Spinal cord (tissue), 10 donors: ENCODE measurements at places on chromosomes 11 and 22. TPM values are rescaled to one million over a fixed set of nuclear protein-coding genes. Genes with fewer than 3 reads are reported as not detected.
A peak's percentile ranks its signal among the peaks of the same experiment; 100 is the strongest.

DNA sequence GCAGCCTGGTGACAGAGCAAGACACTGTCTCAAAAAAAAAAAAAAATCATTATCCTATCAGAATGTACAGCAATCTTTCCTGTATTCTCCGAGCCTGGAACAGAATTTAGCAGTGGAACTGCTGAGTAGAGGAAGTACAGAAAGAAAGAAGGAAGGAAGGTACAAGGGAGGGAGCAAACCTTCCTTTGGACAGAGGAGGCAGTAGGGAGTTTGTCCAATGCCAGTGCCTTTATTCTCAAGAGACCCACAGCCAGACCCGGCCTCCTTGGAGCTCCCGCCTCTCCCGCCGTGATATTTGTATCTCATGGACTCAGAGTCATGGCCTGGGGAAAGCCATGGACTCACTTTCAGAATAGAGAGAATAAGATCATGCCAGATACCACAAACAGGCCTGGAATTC, 37.7 kb upstream of the LRRC55 start:
- H3K27me3 ChIP-seq = no peaks in the 10 kb centered on the region
- no peak for DNase-seq
- H3K27ac ChIP-seq = no peak overlapping the region
- H3K36me3 ChIP-seq = no peaks in the 10 kb centered on the region
- no peak overlapping the region for H3K4me3 ChIP-seq

SMIM35 gene
- 0.10 TPM for total RNA-seq

DNA sequence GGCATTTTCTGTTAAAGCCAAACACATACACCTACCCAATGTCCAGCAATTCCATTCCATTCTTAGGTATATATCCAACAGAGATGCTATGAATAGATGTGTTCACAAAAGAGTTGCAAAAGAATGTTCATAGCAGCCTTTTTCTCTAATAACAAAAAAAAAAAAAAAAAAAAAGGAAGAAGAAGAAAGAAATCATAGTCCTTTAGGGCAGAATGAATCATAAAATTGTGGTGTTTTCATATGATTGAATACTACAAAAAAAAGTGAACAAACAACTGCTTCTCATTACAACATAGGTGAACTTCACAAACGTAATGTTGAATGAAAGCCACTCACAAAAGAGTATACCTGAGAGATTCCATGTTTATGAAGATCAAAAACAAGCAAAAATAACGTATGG, 66.8 kb upstream of the GRK3 start:
- DNase-seq = no peak
- H3K36me3 ChIP-seq = no peaks in the 10 kb centered on the region
- H3K4me3 ChIP-seq = no peak overlapping the region
- H3K4me1 ChIP-seq = peaks cover 15% of the 10 kb centered on the region

DNA sequence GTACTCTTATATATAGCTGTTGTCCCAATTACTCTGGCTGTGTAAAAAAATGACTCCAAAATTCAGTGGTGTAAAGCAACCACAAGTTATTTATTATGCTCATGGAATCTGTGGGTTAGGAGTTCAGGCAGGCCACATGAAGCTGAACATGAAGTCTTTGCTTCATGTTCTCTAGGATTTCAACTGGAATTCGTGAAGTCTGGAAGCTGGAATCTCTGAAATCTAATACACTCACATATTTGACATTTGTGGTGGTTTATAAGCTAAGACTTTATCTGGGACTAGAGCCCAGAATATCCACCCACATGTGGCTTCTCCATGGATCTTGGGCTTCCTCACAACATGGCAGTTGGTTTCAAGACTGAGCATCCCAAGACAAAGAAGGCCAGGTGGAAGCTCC, 430.6 kb downstream of the MIAT start:
- no peak overlapping the region for H3K27ac ChIP-seq
- no peaks in the 10 kb centered on the region for H3K36me3 ChIP-seq
- H3K4me3 ChIP-seq = no peak overlapping the region
- peaks cover 25% of the 10 kb centered on the region for H3K4me1 ChIP-seq
- DNase-seq = no peak

SDF2L1 gene
- total RNA-seq = 6.9 TPM

CSTF3 gene
- 43.1 TPM for total RNA-seq

ACCS gene
- total RNA-seq = 17.8 TPM

NLRP6 gene
- not detected for total RNA-seq

DNA sequence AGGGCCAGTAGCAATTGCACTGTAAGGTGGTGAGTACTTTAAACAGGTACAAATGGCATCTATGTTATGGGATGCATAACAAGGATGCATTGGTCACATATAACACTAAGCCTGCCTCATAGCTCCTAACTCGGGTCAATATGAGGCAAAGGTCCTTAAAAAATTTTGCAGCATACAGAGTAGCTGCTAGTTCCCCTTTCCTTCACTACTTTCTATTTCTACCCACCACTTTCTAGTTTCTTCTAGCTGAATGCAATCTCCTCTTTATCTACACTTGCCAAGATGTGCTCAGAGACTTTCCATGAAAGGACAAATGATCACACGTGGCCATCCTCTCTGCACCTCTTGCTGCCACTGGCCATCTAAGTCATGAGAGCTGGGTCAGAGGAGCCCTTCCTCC, 9.8 kb downstream of the OR51F2 start:
- no peaks in the 10 kb centered on the region for H3K27me3 ChIP-seq
- H3K36me3 ChIP-seq = no peaks in the 10 kb centered on the region
- no peak for DNase-seq
- no peaks in the 10 kb centered on the region for H3K4me1 ChIP-seq

GRCh38 chr22:22195265-22196017, 49.1 kb upstream of the VPREB1 start:
- H3K36me3 ChIP-seq = no peaks in the 10 kb centered on the region
- no peak for DNase-seq
- H3K27ac ChIP-seq = no peak overlapping the region
- H3K4me1 ChIP-seq = no peaks in the 10 kb centered on the region
- H3K27me3 ChIP-seq = peaks cover 17% of the 10 kb centered on the region

GRCh38 chr11:99268886-99269285, 248.1 kb downstream of the CNTN5 start:
- no peak overlapping the region for H3K27ac ChIP-seq
- H3K36me3 ChIP-seq = no peaks in the 10 kb centered on the region
- peak; percentile 24 for DNase-seq
- no peaks in the 10 kb centered on the region for H3K27me3 ChIP-seq

OR52A5 gene
- not detected for total RNA-seq

DNA sequence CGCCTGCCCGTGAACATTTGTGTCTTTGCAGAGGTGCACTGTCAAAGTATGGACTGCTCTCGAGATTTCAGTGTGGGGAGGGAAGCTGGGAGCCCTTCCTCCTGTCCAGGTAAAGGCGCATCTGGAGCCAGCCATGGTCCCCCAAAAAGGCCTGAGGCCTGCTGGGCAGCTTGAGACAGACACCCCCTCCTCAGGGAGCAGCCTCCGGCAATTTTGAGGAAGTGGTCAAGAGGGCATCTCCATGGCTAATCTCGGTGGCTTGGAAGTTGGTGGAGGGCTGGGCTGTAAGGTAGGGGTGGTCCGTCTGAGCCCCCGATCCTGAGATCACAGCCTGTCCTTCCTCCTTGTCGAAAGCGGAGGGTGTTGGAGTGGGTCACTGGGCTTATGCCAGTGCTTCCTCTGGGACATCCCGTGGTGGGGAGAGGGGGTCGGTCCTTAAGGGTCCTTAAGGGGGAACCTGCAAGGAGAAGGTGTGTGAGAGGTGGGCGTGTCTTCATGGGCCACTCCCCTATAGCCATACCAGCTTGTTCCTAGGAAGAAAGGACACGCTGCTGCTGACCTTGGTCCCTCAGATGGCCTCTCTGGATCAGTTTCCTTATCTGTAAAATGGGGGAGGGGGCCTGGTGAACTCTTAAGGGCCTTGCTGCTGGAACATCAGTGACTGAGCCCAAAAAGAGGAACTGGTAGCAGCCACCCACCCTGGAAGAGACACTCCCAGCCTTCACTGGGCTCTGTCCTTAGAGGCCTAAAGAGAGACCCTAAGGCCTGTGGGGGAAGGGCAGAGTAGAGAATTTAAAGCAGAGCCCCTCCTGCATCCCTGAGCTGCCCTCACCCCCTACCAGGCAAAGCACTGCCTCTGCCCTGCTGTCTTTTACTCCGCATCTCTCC, 2.6 kb downstream of the KCNC1 start:
- H3K4me3 ChIP-seq = peak overlapping the region; percentile 46
- peaks cover 53% of the 10 kb centered on the region for H3K4me1 ChIP-seq
- H3K27me3 ChIP-seq = peaks cover 20% of the 10 kb centered on the region
- H3K27ac ChIP-seq = no peak overlapping the region
- H3K36me3 ChIP-seq = peaks cover 19% of the 10 kb centered on the region

POU2AF1 gene
- 0.40 TPM for total RNA-seq

GRCh38 chr11:125494031-125494360, 2.1 kb downstream of the FEZ1 start:
- peaks cover 6% of the 10 kb centered on the region for H3K36me3 ChIP-seq
- no peaks in the 10 kb centered on the region for H3K27me3 ChIP-seq
- peak overlapping the region; percentile 68 for H3K4me3 ChIP-seq
- peak overlapping the region; percentile 94 for H3K27ac ChIP-seq
- no peak for DNase-seq

SVIP gene
- 20.1 TPM for total RNA-seq

TEX54 gene
- total RNA-seq = not detected

- H3K4me1 ChIP-seq = peaks cover 5% of the 10 kb centered on the region
- H3K27ac ChIP-seq = no peak overlapping the region
- DNase-seq = no peak
- no peak overlapping the region for H3K4me3 ChIP-seq
- no peaks in the 10 kb centered on the region for H3K27me3 ChIP-seq
Observed at GRCh38 chr22:50684501-50684900, 11.9 kb downstream of the SHANK3 start.

DNA sequence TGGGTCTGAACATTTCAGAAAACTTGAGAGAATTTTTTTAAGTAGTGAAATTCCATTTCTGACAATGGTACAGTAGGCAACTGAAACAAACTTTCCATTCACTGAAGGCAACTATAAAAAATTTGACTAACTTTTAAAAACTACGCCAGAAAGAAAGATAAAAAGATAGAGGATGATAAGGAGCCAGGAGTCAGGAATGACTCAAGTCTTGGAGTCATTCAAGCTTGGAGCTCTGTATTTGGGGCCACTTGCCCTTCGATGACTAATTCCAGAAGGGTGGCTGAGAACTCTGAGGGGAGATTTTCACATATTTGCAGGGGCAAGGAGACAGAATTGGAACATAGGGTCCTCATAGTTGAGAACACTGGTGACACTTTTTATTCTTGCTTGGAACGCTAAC, 1083.2 kb upstream of the CNTN5 start:
- DNase-seq = no peak
- H3K4me3 ChIP-seq = no peak overlapping the region
- no peaks in the 10 kb centered on the region for H3K4me1 ChIP-seq
- no peak overlapping the region for H3K27ac ChIP-seq
- no peaks in the 10 kb centered on the region for H3K36me3 ChIP-seq

DNA sequence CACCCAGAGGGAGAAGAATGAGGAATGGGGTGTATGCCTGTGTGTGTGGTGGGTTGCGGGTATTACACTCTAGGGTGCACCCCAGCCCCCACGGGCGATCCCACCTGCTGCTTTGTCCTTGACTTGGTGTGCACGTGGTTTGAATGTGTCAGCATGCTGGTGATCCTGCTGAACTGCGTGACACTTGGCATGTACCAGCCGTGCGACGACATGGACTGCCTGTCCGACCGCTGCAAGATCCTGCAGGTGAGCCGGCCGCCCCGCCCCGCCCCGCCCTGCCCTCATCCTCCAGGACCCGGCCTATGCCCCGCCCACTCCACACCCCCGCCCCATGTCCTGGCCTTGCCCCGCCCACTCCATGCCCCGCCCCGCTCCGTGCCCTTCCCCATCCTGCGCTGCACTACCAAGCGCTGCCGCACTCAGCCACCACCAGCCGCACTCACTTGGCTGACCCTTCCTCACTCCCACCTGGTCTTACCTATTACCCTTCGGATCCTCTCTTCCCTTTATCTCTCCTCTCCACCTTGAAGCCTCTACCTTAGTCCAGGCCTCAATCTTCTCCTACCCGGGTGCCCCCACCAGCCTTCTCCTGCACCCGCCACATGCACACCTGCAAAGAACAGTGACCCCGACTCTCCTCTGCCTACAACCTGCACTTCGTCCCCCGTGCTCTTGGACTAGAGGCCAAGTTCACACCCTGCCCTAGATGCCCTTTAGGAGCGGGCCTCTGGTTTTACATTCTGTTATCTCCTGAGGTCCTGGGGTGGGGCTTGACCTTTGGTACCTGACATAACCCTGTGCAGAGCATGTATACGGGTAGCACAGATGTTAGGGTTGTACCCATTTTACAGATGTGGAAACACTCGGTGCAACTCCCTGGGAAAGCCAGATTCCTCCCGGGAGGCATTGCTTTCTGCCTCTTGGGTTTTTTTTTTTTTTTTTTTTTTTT, 27.7 kb downstream of the CACNA1I start:
- peaks cover 9% of the 10 kb centered on the region for H3K4me1 ChIP-seq
- no peaks in the 10 kb centered on the region for H3K36me3 ChIP-seq
- DNase-seq = peak; percentile 39
- peaks cover 16% of the 10 kb centered on the region for H3K27me3 ChIP-seq
- no peak overlapping the region for H3K4me3 ChIP-seq

CSF2RB gene
- 1.9 TPM for total RNA-seq

DNA sequence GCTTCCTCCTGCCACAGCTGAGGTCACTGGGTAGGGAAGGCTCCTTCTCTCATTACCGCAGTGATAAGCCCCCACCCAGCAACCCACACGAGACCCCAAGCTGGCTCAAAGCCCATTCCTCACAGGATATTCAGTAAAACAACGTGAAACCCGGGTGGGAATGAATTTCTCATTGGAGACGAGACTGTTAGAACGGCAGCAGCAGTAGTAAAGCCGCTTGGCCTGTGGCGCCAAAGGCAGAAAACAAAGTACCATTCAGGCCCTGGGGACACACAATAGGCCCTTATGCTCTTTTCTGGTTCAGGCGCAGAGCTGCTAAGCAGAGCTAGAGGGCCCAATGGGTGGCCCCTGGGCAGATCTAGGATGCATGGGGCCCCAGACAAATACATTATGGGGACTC, 45.3 kb downstream of the PC start:
- H3K4me3 ChIP-seq = no peak overlapping the region
- H3K36me3 ChIP-seq = no peaks in the 10 kb centered on the region
- peak; percentile 65 for DNase-seq
- H3K27ac ChIP-seq = peak overlapping the region; percentile 90
- H3K4me1 ChIP-seq = peaks cover 63% of the 10 kb centered on the region

DNA sequence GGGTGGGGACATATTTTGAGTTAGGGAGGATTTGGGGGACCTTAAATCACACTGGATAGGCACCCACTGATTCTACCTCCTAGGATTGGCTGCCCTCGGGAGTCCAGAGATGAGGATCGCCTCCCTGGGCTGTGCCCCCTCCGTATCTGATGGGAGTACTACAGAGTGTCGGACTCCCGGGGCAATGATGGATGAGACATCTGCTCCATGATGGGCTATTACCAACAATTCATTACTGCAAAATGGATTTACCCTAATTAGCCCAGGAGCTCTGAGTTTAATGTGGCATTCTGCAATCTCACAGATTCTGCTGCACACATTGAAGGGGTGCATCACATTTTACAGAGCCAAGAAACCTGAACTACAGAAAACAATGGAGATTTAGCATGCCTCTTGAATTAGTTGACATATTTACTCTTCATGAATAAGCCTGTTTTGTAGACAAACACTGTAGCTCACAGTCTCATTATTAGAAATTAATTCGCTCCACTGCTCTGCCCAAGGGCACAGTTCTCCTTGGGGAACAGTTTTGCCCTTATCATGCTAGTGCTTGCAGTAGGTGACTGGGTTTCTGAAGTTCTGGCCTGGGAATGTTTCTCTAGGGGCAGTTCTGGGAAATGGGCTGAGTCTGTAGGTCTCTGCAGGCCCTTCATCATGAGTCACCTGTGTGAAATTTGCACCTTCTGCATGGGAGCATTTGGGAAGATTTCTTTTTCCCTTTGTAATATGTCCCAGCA, 217.1 kb upstream of the PLET1 start:
- peaks cover 12% of the 10 kb centered on the region for H3K4me1 ChIP-seq
- no peaks in the 10 kb centered on the region for H3K36me3 ChIP-seq
